ENCODE measurements at places on chromosomes 2 and 18.

DNA sequence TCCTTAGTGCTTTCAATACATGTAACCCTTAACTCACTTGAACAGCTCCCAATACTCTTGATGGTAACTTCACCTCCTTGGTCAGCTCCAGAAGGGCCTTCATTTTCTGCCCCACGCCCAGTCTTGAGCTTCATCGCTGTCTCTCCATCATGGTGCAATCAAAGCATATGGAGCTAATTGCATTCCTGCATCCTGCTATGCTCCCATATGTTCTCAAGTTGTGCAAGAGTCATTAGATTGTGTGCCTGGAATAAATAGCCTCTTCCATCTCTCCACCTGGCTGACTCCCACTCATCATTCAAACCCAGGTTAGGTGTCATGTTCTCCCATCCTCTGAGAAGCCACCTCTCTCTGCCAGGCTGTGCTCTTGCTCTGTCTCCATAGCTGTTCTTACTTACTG lies 364.5 kb upstream of the RGPD4 start:
- H3K4me3 ChIP-seq = no peak overlapping the region
- peaks cover 14% of the 10 kb centered on the region for H3K4me1 ChIP-seq
- H3K27ac ChIP-seq = no peak overlapping the region

- H3K4me1 ChIP-seq = peaks cover 71% of the 10 kb centered on the region
- H3K4me3 ChIP-seq = no peak overlapping the region
- H3K27ac ChIP-seq = peak overlapping the region; percentile 88
- DNase-seq = no peak
Measured at GRCh38 chr2:235262750-235263149, 231.1 kb upstream of the AGAP1 start.

DNA sequence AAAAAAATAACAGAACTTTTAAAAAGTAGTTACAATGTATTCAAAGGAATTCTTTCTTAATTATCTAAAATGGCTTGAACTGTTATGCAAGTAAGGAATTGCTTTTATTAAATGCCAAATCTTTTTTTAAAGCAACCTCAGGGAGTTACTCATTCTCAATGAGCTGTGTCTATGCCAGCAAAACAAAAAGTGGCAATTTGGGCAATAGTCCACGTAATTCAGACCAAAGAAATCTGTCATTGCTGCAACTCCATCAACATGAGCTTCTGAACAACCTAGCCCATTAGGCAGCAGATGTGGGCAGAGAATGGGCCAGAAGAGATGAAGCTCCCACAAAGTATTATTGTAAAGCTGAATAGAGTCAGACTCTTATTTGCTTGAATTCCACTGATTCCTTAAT lies 118.4 kb downstream of the ALK start:
- H3K4me3 ChIP-seq = no peak overlapping the region
- H3K27ac ChIP-seq = no peak overlapping the region
- DNase-seq = no peak
- no peaks in the 10 kb centered on the region for H3K36me3 ChIP-seq

DNA sequence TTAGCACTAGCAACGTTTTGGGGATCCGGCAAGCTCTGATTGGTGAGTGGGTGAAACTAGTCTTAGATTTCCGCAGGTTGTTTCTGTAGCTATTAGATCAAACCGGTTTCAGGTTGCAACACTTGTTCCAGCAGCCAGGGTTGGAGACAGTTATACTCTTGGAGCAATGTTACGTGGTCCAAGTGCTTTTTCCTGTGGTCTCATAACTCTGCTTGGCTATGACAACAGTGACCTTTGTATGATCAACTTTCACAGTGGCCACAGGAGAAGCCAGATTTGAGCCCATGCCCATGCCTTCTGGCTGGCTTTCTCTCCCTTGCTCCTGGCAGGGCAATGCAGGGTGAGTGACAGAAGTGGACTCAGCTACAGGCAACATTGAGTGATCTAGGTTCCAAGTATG lies 84.5 kb upstream of the TAF1B start:
- H3K4me3 ChIP-seq = no peak overlapping the region
- peaks cover 22% of the 10 kb centered on the region for H3K27me3 ChIP-seq
- no peaks in the 10 kb centered on the region for H3K36me3 ChIP-seq
- no peak overlapping the region for H3K27ac ChIP-seq

Measured in neural crest cell (in vitro differentiated cells).